HFF-Myc (cell line): ENCODE measurements at places on chromosomes 5 and 9.

- DNase-seq: no peak
Observed at GRCh38 chr5:58262226-58262625, 197.7 kb downstream of the PLK2 start.

GRCh38 chr5:10467281-10468198 is 25.9 kb downstream of the ROPN1L start:
- DNase-seq: no peak

DNA sequence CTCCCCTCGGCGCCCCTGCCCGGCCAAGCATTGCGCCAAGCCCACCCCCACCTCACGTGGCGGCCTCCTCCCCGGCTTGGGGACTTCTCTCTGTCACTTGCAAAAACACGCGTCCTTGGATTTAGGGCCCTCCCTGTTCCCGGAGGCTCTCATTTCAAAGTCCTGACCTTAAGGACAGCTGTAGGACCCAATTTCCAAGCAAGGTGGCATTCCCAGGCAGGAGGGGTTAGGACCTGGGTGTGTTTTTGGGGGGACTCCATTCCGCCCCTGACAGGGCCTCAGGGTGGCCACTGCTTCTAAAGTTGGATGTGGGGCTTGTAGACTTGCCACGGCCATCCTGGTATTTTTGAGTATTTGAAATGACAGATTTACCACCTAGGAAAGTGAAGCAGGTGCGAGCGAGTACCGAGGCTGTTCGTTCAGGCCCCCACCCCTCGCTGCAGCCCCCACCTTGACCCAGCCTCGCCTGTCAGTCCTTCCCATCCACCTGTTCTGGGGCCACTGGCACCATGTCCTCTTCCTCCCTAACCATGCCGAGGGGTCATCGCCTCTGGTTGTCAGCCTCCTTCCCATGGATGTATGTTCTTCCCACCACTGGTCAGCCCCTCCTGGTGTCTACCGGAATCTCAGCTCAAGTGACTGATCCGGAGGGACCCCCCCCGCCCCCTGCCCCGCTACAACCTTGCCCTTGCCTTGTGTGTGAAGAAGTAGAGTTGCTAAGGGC is 52.4 kb downstream of the MRPL36 start:
- DNase-seq: no peak

DNA sequence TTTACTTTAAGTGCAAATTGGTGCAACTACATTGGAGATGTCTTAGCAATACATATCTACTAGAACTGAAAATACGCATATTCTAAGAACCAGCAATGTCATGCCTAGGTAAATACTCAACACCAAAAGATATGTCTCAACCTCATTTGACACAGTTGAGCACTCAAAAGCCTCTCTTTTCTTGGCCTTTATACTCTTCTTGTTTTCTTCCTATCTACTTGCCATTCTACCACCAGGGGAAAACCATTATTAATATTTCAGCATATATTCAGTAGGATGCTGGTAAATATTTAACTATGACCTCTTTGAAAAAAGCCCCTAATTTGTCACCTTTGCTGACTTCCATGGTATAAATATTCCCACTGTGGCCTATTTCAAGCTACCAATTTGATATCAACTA is 443.8 kb downstream of the LRRC70 start:
- DNase-seq: no peak

- no peak for DNase-seq
Observed at GRCh38 chr5:99033014-99033900, 104.5 kb upstream of the CHD1 start.

DNA sequence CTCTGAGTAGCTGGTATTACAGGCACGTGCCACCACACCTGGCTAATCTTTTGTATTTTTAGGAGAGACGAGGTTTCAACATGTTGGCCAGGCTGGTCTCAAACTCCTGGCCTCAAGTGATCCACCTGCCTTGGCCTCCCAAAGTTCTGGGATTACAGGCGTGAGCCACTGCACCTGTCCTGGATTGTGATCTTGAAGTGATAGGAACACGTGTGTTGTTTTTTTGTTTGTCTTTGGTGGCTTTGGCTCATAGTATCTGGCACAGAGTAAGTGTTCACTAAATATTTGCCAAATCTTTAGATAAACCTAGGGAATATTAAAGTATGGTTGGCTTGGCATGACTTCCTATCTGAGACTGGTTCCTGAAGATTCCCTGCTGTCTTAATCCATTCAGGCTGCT is 172.7 kb downstream of the ARHGAP26 start:
- DNase-seq: no peak

DNA sequence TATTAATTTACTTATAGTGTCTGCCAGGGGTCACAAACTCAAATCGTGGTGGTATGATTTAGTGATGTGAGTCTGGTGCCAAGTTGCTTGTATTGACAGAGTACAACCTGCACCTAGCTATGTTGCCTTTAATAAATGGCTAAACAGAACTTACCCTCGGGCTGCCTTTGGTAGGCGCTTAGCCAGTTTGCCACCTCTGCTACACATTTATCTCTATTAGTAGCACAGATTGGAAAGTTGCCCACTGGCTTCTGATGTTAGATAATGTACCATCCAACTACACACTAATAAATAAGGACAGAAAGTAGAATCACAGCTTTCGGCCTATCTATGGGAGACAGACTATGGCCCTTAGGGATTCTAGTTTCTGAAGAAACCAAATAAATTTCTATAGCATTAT is 368.4 kb downstream of the MAN2A1 start:
- DNase-seq: no peak

- no peak for DNase-seq
Observed at GRCh38 chr9:75106857-75107256, 18.5 kb downstream of the OSTF1 start.

DNA sequence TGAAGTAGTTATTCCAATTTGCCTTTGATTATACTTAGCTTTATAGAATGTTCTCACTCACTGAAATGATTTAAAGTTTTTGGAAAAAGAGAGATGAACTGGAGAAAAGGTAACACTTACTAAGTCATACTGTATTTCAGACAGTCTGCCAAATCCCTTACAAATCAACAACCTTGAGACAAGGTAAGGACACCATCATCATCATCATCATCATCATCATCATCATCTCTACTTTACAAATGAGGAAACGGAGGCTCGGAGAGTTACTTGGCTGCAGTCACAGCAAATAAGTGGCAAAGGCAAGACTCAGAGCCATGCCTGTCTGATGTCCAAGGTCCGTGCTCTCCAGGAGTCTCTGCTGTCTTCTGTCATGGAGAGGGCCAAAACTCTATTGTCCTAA is 9.4 kb downstream of the GDA start:
- DNase-seq: no peak

DNA sequence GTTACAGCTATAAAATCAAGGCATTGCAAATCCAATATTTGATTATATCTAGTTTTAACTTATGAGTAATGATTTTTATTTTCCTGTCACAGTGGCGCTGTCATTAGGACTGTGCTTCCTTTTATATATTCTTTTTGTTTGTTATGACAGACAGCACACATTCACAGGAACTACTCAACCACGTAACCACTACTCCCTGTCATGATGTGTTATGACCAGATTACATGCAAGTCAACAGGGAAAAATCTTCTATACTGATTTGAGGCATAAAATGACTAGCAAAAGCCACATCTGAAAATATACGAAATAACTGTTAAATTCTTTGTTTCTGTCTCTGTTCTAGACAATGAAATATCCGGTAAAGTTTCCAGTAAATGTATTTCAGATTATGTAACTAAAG is 25.4 kb downstream of the SREK1 start:
- no peak for DNase-seq

- no peak for DNase-seq
Observed at GRCh38 chr9:3455717-3456116, 70.1 kb downstream of the RFX3 start.

- no peak for DNase-seq
Observed at GRCh38 chr5:163552536-163552935, 47.1 kb downstream of the MAT2B start.

DNA sequence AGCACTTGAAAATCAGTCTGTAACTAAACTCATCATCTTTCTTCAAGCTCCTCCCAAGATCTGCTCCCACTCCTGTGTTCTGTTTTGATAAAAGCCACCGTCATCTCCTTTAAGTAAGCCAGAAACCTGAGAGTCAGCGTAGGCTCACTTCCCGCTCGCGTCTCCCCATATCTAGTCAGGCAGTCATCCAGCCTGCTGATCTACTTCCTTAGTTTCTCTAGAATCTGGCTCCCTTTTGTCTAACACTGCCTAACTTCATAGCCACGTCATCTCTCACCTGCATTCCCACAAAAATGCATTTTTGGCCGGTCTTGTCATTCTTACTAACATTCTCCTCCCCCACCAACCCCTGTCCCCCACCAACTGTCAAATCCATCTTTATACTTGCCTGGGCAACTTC is 3.0 kb upstream of the TJP2 start:
- DNase-seq: no peak

GRCh38 chr5:123209502-123210027 is 120.5 kb downstream of the PRDM6 start:
- peak; percentile 71 for DNase-seq

GRCh38 chr5:139693676-139694364 is 45.7 kb downstream of the CXXC5 start:
- DNase-seq: no peak

GRCh38 chr5:127875235-127876021 is 172.2 kb downstream of the CCDC192 start:
- DNase-seq: peak; percentile 47

DNA sequence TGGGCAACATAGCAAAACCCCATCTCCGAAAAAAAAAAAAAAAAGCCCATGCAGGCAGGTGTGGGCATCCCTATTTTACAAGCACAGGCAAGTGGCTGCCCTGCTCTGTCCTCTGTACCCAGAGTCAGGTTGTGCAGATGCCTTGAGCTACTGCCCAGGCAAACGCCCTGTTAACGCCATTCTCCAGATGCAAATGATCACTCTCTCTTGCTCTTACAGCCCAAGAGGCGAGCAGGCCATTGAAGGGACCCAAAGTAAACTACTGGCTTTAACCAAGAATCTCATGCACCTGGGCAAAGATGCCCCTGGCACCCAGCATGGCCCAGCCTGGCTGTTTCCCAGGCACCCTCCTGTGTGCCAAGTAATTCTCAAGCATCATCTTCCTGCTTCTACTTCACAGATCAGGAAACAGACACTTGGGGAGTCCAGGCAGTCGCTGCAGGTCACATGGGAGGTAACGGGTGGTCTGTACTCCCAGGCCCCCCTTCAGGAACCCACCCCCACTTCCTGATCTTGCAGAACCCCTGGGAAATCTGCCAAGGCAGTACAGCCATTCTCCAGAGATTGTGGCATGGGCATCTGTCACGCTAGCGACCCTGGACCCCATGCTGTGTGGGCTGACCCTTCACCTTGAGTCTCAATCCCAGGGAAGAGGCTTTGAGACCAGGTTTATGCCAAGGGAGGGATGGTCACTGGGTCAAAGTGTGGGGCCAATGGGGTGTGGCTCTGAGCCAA is 14.2 kb downstream of the EEIG1 start:
- no peak for DNase-seq

DNA sequence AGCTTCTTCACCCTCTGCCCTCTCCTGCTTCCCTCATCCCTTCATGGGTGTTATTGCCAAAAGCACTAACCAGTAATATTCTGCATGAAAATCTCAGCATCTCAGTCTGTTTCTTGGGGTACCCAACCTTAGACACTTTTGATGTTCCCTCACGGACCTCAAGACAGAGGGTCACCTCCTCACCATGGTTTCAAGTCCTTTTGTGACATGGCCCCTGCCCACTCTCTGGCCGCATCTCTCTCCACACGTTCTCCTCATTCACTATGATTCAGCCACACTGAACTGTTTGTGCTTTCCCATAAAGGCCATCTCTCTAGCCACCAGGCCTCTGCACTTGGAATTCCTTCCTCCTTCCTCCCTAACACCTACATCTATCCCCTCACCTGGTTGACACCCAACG is 111.5 kb upstream of the SPOCK1 start:
- DNase-seq: no peak

- no peak for DNase-seq
Observed at GRCh38 chr5:1836891-1837880, 36.0 kb downstream of the NDUFS6 start.

DNA sequence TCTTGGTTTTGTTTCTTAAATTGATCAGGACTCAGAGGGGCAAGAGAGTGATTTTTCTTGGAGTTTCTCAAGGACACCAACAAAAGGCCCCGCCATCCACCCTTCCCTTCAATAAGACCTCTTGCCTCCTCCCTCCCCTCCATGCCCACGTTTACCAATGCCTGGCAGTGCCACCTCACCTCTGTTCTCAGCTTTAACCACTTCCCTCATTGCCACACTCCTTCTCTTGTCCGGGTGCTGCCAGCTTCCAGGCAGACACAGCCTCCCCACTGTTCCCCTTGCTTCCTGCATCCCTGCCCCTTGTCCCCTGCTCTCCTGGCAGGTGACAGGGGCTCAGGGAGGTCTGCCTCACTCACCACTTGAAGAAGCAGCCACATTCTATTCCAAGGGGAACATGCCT is 90.8 kb downstream of the LHX2 start:
- DNase-seq: no peak

GRCh38 chr5:173622183-173623047 is 6.0 kb upstream of the BOD1 start:
- DNase-seq: no peak

DNA sequence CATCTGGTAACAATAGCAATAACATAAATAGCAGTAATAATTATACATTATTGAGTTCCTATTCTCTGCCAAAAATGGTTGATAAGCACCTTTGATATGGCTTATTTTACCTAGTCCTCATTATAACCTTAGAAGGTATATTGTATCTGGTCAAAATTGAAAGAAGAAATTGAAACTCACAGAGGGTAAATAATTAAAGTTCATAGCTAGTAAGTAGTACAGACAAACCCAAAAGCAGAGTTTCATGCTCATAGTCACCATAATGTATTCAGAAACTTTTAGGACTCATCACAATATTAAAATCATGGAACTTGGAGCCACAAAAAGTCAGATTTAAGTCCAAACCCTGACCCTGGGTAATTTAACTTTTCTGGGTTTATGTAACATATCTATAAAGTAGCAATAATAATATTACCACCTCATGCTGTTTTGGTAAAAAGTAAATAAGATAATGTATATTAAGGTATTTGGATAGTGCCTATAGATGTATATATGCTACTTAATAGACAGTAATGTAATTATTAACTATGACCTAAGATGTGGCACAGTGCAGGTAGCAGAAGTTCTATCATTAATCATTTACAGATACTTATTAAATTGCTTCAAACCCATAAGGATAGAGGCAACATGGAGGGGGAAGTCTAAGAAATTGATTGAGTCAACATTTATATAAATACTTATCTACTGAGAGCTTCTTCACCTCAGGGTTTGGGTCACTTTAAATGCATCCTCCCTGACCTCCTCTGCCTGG is 32.4 kb downstream of the STK32A start:
- DNase-seq: no peak

GRCh38 chr5:2141254-2142000 is 258.7 kb upstream of the IRX4 start:
- DNase-seq: no peak

- peak; percentile 68 for DNase-seq
Observed at GRCh38 chr5:73030995-73031394, 75.2 kb downstream of the FCHO2 start.

GRCh38 chr5:138352722-138353559 is 456 bp downstream of the KDM3B start:
- no peak for DNase-seq

DNA sequence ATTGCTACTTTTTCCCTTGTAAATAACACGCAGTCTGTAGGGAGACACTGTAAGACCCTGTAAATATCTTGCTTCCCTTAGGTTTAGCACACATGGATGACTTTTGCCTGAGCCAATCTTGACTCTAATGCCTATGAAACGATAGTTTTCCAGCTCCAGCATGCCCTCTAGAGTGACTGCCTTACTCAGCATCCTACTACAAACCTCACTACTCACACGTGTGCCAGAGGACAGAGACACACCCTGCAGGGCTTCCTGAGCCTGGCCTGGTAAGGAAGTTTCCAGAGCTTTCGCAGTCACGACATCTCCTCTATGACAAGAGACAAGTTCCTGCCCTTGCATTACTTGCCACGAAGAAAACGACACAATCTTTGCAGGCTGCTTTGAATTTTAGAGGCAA is 138.1 kb downstream of the ATPSCKMT start:
- peak; percentile 47 for DNase-seq
